LNCaP clone FGC (cell line): ENCODE measurements at places on chromosomes 1 and 21.

DNA sequence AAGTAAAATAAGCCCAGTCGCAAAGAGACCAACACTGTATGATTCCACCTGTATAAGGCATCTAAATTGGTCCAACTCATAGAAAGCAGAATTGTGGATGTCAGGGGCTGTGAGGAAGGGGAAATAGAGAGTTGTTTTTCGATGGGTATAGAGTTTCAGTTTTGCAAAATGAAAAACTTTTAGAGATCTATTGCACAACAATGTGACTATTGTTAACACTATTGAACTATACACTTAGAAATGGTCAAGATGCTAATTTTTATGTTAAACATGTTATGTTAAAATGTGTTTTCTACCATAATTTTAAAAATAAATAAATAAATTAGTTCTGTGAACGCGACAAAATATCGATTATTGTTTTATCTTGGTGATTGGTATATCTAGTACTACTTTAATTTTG, 192.4 kb downstream of the PTGER3 start:
- DNase-seq, result no peak

DNA sequence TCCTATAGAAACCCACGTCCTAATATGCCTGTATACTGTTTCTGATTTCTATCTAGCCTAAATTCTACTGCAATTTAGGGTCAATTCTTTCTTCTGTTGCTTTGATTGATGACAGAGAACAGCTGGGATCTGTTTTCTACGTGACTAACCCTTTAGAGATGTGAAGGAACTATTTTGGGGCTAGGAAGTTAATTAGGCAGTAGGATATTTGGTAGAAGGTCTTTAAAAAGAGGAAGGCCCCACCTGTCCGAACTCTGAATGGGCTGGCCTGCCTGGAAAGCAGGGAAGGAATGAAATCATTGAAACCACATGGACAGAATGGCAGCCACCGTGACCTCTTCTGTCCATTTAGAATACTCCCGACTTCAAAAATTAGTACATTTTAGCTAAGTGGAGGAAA, 21.0 kb downstream of the EIF2D start:
- DNase-seq, result no peak

GRCh38 chr1:168054117-168054516, 82.6 kb downstream of the GPR161 start:
- no peak for DNase-seq

DNA sequence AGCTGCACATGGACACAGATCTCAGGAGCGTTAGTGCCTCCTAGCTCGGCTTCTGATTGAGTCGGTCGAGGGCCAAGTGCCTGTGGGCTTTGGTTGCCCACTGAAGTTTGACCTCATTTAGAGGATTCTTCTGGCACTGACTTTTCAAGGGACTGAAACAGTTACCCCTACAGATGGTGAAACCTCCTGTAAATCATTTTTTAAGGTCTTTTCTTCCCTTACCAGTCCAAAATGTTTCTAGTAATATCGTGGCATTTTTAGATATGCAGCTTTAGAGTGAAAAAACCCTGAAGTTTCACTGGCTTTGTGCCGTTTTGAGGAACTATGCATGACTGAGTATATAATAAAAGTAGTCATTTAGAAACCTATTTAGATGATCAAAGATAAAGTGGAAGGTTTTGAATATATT, 34.7 kb upstream of the L1TD1 start:
- no peak for DNase-seq
